ENCODE measurements at places on chromosomes 16 and 17.

- DNase-seq = no peak
Measured at GRCh38 chr17:43917016-43917347, 9.6 kb upstream of the MPP2 start.

DNA sequence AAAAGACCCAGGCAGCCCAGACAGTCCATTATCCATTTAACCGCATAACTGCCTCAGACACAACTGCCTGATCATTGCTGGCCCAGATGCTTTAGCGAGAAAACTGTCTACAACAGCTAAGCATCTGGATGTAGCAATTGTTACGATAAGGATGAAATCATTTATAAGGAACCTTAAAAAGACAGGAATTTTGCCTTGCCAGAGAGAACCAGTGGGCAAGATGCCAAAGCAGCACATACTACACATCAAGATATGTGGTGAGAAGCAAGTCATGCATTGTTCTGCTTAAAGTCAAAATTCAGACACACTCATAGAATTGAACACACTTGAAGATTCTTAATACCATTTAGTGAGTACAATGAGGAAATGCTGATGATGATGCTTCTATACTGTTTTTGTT lies 1525.3 kb downstream of the CDH8 start:
- DNase-seq = no peak

DNA sequence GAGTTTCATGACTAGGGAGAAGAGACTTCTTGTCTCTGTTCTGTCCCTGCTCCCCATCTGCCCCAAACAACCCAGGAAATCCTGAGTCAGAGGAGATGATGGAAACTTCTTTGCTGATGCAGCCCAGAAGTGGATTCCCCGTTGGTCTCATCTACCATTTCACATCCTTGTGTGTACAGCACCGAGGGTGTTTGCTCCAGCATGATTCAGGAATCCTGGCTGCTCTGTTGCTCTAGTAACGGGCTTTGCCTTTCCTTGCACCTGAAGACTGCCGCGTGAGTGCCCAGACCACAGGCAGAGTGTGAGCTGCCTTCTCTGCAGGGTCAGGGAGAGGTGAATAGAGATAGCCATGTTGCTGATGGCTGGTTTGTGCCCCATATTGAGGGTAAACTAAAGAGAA lies 408.4 kb downstream of the CPPED1 start:
- DNase-seq = no peak

DNA sequence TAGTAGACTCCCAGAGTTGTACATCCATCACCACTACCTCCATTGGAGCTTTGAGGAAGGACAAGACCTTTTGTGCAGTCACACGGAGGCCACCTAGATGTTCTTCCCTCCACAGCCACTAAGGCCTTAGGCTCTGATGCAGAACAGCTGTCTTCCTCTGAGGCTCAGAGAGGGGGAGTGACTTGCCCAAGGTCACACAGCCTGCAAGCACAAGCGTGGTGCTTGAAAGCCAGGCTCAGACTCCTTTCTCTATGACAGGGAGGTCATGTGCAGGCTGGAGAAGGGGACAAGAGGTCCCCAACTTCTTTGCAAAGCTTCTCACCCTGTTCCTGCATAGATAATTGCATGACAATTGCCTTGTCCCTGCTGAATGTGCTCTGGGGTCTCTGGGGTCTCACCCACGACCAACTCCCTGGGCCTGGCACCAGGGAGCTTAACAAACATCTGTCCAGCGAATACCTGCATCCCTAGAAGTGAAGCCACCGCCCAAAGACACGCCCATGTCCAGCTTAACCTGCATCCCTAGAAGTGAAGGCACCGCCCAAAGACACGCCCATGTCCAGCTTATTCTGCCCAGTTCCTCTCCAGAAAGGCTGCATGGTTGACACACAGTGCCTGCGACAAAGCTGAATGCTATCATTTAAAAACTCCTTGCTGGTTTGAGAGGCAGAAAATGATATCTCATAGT lies 12.7 kb downstream of the SCGB1C2 start:
- no peak for DNase-seq

- DNase-seq = no peak
Measured at GRCh38 chr16:49487746-49488145, 114.1 kb downstream of the C16orf78 start.

DNA sequence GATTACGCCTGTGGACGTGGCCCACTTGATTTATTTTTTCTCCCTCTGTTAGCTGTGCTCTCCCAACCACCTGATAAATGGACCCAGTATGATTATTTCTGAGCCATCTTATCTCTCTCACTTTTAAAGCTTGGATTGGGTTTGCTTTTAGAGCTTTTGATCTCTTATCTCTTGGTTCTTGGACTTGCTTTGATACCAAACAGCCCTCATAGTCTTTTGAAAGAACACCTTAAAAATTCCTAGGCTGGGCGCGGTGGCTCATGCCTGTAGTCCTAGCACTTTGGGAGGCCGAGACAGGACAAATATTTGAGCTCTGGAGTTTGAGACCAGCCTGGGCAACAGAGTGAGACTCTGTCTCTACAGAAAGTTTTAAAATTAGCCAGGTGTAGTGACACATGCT lies 25.8 kb downstream of the SMTNL2 start:
- no peak for DNase-seq

DNA sequence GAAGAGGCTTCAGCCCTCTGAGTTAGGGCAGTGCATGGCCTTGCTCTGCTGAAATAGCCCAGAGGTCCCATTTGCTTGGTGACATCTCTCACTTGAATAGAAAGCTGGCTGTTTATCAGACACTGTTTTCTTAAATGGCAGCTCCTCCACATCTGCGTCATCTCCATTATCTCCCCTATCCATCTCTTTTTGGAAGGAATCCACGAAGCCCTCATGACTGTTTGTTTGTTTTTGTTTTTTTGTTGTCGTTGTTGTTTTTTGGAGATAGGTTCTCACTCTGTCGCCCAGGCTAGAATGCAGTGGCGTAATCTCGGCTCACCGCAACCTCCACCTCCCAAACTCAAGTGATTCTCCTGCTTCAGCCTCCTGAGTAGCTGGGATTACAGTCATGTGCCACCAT lies 16.6 kb downstream of the NAA60 start:
- no peak for DNase-seq

DNA sequence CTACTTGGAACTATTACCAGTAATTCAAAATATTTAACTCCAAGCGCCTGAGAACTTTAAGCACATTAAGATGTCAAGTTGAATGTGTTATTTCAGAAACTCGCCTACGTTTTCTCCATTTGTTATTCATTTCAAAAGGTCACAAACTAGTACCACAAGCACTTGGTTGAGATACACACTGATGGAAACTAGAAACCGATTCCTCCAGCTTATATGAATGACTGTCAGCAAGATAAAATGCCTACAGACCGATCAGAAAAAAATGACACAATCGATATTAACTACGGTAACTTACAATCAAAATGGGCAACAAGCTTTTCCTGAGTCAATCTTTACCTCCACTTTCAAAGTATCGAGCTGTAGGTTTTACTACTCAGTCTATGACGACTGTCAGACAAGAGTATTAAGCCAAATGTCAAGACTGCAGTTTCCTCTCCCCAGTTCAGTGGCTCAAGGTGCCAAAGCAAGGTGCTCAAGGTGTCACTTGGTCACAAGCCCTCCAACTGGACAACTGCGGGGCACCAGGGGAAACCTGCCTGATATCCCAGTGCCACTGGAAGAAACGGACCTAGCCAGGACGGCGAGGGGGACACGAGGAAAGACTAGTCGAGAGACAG lies 678 bp downstream of the SRP68 start:
- DNase-seq = no peak

- no peak for DNase-seq
Measured at GRCh38 chr17:914561-914960, 65.0 kb downstream of the NXN start.

GRCh38 chr16:5252791-5253190 lies 155.2 kb upstream of the EEF2KMT start:
- DNase-seq = no peak

- no peak for DNase-seq
Measured at GRCh38 chr16:67226295-67226803, 581 bp upstream of the TMEM208 start.

- DNase-seq = no peak
Measured at GRCh38 chr17:43808076-43808475, 24.9 kb downstream of the MPP3 start.

GRCh38 chr17:9905902-9906301 lies 831 bp upstream of the RCVRN start:
- no peak for DNase-seq

DNA sequence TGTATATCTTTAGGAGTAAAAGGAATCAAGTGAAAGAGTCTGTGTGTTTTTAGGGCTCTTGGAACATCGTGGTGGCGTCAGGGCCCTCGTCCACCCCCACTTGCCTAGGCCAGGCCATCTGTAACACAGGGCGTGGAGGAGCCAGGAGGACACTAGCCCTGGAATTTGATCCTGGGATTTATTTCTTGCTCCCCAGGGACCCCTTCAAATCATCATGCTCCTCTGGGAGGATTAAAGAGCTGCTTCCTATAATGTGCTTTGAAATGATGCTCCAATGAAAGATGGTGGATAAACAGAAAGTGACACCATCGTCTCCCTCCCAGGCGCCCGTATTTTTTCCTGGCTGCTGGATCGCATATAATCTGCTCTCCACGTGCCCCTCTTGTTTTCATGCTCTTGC lies 113.3 kb downstream of the AATF start:
- no peak for DNase-seq

- no peak for DNase-seq
Measured at GRCh38 chr16:67283039-67283825, 3.9 kb downstream of the PLEKHG4 start.

DNA sequence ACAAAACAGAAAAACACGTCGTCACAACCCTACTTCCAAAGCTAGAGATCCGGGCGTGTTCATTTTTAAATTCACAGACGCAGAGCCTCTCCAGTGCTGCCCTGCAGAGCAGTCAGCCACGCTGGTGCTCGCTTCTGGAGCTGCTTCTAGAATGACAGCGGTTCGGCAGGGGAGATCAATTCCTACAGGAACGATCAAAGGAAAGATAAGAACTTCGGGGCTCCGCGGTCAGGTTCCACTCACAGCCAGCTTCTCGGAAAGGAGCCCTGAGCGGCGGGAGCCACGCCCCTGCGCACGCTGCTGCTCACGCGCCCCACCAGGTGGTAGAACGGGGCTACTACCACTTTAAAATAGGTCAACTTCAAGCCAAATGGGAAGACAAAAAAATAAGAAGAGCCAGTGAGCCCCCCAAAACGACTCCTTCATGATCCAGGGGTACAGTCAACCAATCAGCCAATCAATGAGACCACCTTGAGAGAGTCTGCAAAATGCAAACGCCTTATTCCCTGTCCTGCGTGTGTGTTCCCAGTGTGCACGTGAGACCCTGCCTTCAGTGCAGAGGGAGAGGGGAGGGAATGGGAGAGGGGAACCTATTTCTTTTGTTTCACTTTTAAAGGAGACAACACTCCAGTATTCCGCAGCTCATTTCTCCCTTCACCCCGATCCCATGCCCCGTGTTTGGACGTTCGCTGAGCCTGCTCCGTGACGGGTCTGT lies 209.7 kb downstream of the RBFOX3 start:
- DNase-seq = no peak

GRCh38 chr17:38730526-38731379 lies 612 bp downstream of the CISD3 start:
- no peak for DNase-seq

- no peak for DNase-seq
Measured at GRCh38 chr16:80437707-80438106, 103.1 kb upstream of the DYNLRB2 start.

GRCh38 chr16:13906168-13907089 lies 13.5 kb upstream of the ERCC4 start:
- DNase-seq = no peak

GRCh38 chr17:74904687-74905409 lies 11.4 kb upstream of the FADS6 start:
- DNase-seq = no peak

DNA sequence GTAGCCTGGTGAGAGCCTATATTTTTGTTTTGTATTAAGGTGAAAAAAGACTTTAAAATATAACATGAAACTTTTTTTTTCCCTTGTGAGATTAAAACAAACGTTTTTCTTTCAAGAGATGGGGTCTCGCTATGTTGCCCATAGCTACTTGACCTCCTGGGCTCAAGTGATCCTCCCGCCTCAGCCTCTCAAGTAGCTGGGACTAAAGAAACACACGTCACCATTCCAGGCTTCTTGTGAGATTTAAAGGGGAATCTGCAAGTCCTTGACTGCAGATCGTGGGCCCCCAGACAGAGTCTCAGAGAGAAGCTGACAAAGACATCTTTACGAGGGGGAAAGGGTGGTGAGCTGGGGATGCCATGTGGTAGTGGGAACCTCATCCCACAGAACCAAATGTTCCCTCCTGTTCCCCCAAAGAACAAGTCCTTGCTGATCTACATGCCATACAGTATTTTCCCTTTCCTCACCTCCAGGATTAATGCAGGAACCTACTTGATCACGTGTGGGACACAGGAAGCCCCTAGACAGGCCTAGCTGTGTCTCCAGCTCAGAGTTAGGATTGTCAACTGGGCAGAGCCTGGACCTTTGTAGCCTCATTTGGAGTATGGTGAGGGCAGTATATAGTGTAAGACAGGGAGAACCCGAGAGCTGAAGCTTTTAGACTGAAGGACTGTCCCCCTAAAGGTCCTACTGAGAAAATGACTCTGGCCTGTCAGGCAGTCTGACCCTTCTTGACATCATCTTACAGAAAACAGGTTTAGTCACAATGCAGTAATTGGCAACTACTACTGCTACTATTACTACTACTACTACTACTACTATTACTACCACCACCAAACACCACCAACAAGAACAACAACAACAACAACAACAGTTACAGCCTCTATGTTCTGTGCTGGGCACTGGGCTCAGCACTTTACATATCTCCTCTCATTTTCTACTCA lies 4.1 kb downstream of the MAP3K14 start:
- DNase-seq = no peak

DNA sequence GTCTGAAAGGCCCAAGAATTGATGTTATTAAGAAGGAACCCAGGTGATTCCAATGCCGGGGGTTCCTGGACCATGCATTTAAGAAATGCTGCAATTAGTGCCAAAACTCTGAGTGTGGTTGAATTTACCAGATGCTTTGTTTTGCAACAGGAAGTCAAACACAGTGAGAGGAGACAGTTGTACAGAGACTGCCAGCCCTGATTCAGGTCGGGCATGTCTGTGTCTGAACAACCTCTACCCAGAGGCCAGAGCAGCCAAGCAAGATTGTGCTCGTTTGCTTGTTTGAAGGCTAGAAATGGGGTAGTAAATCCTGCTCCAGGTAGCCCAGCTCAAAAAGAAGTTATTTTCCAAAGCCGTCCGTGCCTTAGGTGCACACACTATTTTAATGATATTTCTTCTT lies 412.4 kb upstream of the ERCC4 start:
- DNase-seq = no peak

GRCh38 chr17:10019941-10020451 lies 114.9 kb upstream of the RCVRN start:
- DNase-seq = no peak

DNA sequence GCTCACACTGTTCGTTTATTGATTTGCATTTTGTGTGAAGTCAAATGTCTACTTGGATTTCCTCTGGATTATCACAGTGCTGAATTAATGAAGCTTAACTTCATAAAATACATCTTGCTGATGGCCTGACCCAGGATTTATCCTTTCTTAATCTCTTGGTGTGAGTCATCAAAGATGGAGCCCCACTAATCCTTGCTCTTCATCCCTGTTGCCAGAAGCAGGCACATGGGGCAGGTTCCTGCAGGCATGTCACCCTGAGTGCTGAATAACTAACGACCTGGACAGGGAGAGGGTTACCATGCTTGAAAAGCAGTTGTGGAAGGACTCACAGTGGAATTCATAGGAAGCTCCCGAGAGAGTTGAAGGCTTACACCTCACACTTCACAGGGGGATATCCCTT lies 56.0 kb upstream of the FA2H start:
- no peak for DNase-seq

Measured in GM04504 (cell line).